GM20000 (cell line): ENCODE measurements at places on chromosomes 4 and X.

DNA sequence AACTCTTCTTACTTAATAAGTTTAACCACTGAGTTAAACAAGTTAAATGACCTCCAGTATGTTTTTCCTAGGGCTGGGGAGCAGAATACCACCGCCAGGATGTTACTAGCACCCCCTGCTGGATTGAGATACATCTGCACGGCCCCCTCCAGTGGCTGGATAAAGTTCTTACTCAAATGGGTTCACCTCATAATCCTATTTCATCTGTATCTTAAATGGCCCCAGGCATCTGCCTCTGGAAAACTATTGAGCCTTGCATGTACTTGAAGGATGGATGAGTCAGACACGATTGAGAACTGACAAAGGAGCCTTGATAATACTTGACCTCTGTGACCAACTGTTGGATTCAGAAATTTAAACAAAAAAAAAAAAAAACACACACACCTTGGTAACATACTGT lies 61.5 kb upstream of the MMAA start:
- peak; percentile 64 for DNase-seq

DNA sequence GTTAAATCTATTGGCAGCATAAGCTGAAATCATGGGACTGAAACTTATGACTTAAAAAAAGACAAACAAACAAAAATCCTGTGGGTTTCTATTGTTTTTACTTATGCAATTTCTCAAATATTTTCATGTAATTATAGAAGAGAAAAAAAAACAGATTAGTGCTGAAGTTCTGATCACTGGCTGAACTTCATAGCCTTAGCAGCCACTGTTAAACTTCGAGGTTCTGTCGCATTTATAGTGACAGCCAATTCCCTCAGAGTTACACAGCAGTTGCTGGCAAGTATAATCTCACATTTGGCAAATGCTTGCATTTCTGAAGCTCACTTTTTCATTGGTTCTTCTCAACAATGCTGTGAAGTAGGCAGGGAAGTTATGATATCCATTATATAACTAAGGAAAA lies 748.9 kb upstream of the MAGEB2 start:
- no peak for DNase-seq

GRCh38 chrX:31697294-31697916 lies 625.6 kb upstream of the FTHL17 start:
- no peak for DNase-seq

DNA sequence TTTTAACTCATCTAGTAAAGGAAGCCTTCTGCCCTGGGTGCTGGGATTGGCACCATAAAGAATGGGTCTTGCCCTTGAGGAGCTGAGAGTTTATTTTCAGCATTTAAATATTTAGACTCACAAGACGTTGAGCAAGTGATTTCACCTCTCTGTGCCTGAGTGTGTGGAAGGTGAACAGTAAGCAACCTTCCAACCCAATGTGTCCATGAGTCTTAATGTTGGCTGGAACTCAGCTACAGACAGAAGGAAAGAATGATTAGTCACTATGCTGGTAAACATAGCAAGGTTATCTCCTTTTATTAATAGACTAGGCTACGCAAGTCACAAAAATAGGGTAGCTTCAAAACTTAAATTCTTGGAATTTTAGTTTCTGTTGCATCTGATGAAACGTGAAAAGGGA lies 277.4 kb upstream of the GATB start:
- DNase-seq = no peak

DNA sequence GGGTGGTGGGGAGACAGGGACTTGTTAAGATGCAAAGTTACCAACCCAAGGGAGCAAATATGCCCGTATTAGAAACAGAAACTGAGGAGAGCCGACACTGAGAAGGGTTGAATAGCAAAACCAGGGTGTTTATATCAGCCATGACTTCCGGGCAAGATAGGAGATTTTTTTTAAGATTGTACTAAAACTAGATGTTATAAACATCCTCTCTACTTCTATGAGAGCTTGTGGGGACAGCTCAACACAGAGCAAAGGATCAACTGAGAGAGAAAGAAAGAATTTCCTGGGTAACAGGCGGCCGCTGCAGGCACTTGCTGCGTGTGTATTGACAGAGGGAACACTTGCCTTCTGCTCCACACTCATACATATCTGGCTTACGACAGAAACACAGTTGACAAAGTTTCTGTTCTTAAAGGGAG lies 49.1 kb upstream of the FBXW7 start:
- DNase-seq = peak; percentile 38

DNA sequence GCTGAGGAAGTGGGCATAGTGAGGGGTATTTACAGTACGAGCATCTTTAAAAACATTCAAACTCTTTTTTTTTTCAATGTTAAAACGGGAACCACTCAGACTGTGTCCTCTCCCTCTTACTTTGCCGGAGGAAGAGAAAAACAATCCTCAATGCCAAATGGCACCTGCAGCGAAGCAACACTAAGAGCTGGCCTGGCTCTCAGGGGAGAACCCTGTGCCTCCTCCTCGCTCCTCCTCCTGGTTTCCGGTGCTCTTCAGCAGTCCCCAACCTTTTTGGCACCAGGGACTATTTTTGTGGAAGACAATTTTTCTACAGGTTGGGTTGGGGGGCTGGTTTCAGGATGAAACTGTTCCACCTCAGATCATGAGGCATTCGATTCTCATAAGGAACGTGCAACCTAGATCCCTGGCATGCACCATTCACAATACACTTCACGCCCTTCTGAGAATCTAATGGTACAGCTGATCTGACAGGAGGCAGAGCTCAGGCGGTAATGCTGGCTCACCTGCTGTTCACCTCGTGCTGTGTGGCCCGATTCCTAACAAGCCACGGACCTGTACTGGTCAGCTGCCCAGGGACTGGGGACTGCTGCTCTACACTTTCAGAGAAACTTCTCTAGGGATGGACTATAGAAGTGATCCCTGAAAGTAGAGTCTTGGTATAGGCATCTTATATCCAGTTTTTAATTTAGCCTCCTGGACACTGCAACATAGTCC lies 404.1 kb downstream of the RAPGEF2 start:
- no peak for DNase-seq

GRCh38 chr4:119284876-119285780 lies 36.8 kb downstream of the FABP2 start:
- DNase-seq = no peak

DNA sequence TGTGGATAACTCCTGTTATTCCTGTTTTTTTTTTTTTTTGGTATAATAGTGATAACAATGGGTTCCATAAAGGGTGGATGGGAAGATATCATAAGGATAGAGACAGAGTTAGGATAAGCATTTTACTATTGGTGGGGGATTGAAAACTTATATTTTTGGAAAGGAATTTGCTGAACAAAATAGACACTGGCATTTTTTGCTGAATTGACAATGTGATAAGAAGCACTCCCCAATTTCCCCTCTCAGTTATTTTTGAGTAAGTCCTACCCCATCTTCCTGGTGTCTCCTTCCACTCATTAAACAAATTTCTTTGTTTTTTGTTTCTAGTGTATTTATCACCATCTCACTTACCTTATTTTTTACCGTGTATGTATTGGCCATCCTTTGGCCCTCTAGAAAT lies 55.8 kb downstream of the AMELX start:
- DNase-seq = no peak

DNA sequence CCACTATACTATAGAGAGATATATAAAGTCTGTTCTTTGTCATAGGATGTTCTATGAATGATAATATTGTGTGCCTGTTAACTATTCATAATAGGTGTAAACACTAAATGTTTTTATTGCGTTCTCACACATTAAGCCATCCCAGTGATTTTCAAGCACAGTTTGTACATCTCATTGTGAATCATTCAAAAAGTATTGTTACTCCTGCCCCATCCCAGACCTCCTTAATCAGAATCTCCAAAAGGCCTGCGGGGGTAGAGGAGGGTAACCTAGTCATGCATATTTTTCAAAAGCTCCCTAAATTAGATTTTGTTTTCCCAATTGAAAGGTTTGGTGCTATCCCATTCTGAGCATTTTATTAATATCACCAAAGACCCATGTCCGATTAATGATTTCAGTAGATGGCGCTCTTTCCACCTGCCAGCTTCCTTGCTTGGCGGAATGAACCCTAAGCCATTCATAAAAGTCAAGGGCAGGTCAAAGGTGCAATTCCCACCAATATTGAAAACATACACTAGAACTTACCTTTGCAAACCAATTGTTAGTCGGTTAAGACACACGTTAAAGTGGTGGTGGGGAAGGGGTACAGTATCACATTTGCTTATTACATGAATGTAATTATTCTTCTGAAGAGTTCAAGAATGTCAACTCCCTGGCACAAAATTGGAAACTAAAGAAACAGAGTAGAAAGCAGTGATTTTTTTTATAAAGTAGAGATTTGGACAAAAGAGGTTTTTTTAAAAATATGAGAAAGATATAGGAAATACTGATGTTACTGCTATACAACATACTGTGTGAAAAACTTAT lies 5.8 kb upstream of the TET2 start:
- peak; percentile 31 for DNase-seq

- no peak for DNase-seq
These were observed 494.3 kb downstream of the IDS start for GRCh38 chrX:149010853-149011224.

DNA sequence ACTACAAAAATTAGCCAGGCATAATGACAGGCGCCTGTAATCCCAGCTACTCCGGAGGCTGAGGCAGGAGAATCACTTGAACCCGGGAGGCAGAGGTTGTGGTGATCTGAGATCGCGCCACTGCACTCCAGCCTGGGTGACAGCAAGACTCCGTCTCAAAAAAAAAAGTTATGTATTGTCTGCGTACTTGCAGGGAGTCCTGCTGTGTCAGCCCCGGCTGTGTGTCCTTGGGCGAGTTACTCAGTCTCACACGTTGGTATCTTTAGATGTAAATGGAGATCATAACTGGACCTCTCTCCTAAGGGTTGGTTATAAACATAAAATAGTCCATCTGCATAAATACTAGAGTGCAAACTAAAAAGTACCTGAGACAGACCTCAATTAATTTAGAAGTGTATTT lies 22.7 kb upstream of the TBC1D14 start:
- no peak for DNase-seq

DNA sequence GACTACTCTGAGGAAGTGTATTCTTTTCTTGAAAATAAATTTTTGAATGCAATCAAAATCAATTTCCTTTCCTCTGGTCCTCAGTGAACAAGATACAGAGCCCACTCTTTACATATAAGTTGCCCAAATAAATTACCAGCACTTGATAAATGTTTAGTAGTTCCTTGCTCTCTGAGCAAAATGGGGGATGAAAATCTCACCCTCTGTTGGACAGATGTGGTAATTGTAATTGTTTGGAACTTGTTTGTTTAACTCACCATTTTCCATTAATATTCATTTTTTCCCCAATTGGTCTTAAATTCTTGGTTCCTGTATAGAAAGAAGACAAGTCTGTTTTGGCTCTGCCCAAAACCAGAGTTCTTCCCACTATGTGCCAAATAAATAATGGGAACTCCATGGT lies 146.3 kb downstream of the LDB2 start:
- no peak for DNase-seq

DNA sequence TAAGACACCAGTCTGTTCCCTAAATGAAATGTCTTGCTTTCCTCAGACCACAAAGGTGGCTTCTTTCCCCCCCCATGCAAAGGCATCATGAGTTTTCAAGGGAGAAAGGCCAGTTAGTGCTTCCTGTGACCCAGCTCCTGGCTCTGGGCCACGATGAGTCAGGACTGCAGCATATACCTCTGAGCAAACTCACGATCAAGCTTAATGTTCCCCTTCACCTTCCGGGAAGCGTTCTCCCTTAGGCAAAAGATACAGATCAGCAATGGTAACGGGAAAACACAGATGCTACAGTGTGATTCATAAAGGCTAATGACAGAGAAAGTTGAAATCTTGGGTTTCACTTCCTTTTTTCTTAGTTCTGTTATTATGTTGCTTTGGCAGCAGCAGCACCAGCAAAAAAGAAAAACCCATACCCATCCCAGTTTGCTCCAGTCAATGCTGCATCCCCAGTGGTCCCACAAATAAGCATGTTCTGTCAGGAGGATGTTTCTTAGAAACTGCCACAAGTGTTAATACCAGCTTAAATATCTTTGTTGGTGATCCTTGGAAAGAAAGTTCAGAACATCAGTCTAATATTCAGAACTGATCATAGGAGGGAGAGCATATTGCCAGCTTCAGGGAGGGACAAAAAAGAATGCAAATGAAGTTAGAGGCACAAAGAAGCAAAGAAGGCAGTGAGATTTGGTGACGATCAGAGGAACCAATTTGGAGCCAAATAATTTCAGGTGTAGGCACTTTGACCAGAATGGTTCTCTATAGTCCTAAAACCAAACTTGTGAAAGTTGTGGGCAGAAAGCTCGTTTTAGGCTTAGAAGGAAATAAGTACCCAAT lies 41.2 kb downstream of the LONRF3 start:
- DNase-seq = peak; percentile 22

DNA sequence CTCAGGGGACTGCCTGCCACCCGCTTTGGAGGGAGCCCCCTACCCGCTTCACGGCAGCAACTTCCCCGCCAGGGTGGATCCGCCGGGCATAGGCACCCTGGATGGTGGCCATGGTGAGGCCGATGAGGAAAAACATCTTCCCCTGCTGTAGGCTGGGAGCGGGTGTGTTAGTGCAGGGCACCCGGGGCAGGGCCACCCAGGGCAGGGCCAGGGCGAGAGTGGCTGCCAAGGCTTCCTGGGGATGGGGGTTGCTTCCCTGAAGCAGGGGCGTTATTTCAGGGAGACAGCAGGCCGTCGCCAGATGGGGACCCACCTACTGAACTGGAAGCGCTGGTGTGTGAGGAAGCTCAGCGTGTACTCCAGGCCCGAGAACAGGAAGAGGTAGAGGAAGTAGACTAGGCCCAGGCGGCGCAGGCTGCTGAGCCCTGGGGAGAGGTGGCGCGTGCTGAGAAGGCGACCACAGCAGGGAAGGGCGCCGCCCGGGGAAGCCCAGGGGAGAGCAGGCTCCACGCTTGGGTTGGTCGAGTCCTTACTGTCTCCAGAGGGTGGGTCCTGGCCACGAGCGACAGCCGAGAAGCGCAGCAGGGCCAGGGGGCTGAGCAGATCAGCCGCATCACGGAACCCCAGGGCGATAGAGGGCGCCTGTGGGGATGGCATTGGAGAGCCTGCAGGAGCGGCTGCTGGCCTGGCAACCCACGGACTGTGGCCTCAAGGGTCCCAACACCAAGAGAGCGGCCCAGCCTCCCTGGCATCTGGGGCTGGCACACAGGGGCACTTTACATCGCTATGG lies 31.5 kb downstream of the NOP14 start:
- peak; percentile 83 for DNase-seq

DNA sequence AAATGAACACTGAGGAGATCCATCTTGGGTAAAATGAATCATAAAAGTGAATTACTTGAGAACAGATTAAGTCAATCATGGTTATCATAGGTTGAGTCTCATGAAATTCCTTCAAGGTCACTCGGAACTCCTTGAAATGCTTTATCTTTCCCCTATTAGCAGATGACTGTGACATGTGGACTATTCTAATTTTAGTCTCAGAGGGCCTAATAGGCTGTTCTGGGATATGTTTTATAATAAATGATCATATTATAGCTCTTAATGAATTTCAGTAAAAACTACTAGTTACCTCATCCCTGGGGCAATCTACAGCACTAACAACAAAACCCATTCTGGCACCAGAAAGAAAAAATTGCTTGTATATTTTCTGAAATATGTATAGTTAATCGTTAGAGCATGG lies 44.7 kb downstream of the SPATA4 start:
- DNase-seq = no peak

GRCh38 chr4:136922066-136922465 lies 610.2 kb downstream of the PCDH18 start:
- no peak for DNase-seq
